ENCODE measurements at places on chromosomes 4 and X. TPM values are rescaled to one million over a fixed set of nuclear protein-coding genes. Genes with fewer than 3 reads are reported as not detected.

Gene SMIM43
- not detected for total RNA-seq

DNA sequence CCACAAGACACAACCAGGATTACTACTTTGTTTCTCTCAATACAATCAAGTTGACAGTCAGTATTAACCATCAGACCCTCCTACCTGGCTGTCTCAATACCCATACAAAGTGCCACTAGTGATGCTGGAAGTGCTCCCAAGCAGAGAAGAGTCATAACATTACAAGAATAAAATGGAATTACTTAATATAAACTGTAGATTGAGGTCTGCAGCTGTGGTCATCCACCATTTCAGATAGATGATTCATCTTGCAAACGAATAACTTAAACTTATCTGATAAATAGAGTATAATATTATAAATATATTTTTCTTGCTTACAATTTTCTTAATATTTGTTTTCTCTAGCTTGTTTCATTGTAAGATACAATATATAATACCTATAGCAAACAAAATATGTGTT, 1034.2 kb upstream of the PCDH10 start:
- DNase-seq, result no peak

DNA sequence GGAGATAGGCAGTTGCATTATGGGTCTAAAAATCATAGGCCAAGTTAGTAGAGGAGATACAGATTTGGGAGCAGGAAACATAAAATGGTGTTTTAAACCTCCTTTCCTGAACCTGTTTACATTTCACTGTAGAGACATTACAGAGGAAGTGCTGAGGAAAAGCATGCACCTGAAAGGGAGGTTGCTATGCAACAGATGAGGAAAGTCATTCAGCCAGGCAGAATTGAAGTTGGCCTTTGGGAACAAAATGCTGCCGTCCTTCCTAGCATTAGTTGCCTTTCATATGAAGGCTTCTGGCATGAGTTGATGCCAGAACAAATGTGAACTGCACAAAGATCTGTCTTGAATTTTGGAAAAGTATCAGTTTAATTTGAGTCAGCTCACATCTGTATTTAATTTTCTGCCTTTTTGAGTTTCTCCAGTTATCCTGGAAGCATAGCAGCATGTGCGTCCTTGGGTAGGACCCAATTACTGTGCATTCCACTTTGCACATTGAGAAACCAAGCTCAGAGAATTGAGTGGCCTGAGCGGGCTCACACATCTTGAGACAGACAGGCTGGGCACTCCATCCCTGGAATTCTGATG, 38.2 kb downstream of the MAGED1 start:
- no peak for DNase-seq

DNA sequence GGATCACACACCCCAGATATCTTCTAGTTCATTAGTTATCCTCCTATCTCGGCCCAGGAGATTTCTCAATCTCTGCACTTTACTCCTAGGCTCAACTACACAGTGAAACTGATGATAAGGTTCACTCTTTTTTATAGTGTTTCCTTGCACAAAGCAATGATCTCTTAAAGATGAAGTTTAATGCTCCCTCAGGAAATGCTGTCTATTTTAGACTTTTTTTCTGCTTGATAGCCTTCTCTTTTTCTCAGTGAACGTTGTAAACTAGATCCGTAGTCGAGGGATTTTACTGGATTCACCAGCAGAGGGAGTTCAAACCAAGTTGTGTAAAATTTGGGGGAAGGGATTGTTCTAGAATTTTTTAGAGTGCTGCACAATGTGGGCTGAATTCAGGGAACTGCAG, 269.6 kb downstream of the GBA3 start:
- DNase-seq, result no peak

GRCh38 chr4:67103001-67103747, 442.1 kb downstream of the CENPC start:
- DNase-seq, result no peak

DNA sequence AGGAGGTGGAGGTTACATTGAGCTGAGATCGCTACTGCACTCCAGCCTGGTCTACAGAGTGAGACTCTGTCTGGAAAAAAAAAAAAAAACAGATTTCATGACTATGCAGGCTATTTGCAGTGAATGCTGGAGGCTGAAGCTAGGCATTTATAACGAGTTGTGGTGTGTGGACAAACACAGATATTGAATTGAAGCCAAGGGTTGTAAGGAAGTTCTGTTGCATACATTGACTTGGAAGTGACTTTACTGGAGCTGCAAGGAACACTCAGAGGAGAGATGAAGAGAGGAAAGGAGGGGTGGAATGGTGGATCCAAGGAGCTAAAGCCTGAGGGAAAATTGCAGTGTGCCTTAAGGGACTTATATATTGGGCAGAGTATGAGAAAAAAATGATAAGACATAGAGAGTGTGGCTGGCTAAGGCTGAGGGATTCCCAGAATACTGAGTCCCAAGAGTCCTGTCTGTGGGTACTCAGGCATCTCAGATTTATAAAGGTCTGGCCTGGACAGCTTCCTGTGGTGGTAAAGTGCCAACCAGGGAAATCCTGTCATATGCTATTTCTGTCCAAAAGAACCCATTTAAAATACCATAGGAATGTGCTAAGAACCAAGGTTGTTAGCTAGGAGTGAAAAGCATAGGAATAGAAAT, 87.8 kb upstream of the GUCY1A1 start:
- no peak for DNase-seq
